Kidney glomerular epithelial cell (primary cell): ENCODE measurements at places on chromosomes 11 and 22.

DNA sequence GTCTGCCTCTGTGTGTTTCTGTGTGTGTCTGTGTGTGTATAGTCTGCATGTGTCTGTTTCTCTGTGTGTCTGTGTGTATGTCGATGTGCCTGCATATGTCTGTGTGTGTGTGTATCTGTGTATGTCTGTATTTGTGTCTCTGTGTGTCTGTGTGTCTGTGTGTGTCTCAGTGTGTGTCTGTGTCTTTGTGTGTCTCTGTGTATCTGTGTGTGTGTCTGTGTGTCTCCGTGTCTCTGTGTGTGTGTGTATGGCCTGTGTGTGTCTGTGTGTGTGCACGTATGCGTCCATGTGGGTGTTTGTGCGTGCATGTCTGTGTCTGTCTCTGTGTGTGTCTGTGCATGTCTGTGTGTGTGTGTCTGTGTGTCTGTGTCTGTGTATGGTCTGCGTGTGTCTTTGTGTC lies 439 bp downstream of the SNX32 start:
- no peak for DNase-seq

DNA sequence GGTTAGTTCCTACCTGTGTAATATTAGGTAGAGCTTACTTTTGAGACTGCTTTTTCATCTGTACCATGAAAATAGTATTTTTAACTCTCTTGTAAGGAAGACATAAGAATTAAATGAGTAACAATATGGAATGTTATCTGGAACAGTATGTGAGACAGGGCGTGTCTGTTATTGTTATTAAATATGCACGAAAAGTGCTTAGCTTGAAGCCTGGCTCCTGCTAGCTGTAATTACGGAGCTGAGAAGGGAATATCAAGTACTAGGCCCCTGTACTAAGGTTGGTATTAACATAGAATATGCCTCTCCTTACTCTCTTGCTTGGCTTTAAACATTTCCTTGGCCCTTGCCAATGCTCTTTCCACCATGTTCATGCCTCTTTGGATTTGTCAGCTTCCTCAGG lies 194.0 kb downstream of the FAM76B start:
- DNase-seq, result no peak

DNA sequence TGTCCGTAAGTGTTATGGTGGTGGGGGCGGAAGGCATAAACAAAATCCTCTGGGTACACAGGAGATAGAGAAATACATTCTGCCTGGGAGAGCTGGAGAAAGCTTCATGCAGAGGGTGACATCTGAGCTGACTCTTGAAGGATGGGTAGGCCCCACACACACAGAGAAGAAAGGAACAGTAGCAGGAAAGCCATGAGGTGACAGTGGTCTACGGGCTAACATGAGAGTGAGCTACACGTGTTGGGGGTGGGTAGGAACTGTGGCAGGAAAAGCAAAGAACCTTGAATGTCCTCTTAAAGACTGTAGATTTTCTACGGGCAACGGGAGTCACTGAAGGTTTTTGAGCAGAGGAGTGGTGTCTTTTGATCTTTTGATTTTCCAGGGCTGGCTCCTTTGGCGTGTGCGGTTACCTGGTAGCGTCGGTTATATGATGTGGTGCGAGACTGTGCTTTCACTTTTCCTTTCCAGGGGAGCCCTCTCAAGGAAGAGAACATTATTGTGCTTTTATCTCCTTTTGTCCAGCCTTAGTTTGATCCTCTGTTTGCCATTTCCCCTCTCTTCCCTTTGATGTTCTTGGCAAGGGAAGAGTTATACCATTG lies 39.7 kb downstream of the ADAMTS8 start:
- DNase-seq, result no peak

GRCh38 chr11:12775955-12776354 lies 101.7 kb downstream of the TEAD1 start:
- no peak for DNase-seq

DNA sequence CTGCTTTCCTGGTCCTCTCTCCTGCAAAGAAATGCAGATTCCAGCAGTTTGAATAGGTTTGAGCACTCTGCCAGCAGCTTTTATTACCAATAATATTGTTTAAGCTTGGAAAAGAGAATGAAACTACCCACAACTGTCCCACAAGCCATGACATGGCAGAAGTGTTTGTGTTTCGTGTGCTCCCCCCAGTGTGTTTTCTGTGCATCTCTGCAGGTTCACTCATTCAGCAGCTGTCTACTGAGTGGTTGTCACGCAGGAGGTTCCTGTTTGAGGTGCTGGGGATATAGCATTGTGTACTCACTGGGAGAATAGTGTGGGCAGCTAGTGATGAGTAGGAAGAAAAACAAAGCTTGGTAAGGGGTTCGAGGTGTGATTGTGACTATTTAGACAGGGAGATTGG lies 55.3 kb upstream of the SUSD2 start:
- DNase-seq, result no peak

GRCh38 chr11:44904261-44905020 lies 46.2 kb downstream of the TP53I11 start:
- DNase-seq, result no peak

GRCh38 chr11:116825854-116826750 lies 3.0 kb upstream of the APOA4 start:
- DNase-seq, result no peak

DNA sequence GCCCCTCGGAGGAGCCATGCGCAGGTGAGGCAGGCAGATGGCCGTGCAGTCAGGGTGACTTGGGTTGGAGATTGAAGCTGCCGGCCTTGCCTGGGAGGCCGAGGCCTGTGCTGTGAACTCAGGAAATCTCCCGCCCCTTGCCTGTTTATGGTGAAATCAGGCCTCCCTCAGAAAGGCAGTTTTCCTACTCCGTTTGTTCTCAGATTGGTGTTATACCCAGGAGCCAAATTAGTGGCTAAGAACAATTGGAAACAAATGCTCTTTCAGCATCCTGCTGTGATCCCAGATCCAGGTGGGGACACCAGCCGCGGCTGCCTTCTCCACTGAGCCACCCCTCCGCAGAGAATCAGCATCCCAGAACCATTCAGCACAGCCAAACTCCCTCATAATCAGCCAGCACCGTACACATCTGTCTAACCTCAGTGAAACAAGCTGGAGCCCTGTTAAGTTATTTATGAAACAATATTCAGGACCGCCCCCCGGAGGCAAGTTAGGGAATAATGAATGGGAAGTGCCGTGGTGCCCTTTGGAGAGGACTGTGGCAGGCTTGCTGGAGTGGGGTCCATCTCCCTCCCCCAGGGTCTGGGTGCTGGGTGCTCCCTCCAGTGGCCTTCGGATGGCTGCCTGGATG lies 60.0 kb downstream of the PKNOX2 start:
- DNase-seq, result no peak

- DNase-seq, result peak; percentile 88
Measured at GRCh38 chr22:42959576-42960509, 55.1 kb downstream of the PACSIN2 start.

DNA sequence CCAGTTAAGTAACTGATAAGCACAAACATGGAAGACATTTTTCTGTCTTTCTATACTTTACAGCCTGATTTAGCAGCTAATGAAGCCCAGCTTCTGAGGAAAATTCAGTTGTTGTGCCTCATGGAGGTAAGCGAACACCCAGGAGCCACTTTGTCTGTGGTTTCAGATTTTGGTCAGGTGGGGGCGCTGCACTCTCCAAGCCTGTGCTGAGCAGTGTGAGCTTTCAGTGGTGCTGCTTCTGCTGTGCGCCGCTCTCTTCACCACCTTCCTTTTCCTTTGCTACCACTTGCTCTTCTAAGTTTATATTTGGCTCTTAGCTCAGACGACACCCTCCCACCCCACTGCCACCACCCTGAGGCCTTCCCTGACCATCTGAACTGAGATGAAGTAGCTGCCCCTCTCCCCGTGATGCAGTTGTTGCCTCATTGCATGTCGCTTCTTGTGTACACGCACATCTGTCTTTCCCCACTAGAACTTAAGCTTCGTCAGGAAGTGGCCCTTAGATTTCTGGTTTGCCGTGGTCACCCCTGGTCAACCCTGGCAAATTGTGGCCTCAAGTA lies 14.0 kb downstream of the PSMD13 start:
- no peak for DNase-seq

GRCh38 chr22:47587361-47587760 lies 824.9 kb downstream of the TBC1D22A start:
- DNase-seq, result no peak

- no peak for DNase-seq
Measured at GRCh38 chr11:68342459-68343158, 30.2 kb downstream of the LRP5 start.
